ENCODE measurements at places on chromosomes 1 and 21.
A peak's percentile ranks its signal among the peaks of the same experiment; 100 is the strongest.

DNA sequence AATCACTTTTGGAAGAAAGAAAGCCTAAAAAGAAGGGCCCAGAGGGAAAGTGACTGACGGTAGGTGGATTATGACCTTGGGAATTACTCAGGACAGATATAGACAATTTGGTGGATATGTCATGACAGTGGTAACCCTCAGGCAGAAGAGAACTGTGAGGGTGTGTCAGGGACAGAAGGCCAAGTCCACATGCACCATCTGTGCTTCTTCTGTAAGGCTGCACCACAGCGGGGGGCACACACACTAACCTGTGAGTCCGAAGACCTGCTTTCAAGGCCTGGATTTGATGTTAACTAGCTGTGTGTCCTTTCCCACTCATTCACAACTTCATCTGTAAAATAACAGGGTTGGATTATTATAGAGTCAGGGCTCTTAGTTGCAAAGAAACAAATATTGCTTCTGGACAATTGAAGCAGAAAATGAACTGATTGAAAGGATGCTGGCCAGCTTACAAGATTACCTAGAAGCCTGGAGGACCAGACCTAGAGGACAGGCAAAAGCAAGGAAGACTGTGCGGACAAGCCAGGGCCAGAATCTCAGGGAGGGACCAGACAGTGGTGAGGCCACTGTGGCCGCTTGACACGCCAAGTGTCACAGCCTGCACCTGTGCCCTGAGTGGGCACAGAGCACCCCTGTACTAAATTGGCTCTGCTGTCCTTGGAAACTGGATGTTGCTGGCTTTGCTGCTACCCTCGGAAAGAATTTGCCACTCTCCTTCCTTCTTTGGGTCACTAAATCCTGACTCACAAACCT is 34.7 kb upstream of the USP24 start:
- no peak for DNase-seq

DNA sequence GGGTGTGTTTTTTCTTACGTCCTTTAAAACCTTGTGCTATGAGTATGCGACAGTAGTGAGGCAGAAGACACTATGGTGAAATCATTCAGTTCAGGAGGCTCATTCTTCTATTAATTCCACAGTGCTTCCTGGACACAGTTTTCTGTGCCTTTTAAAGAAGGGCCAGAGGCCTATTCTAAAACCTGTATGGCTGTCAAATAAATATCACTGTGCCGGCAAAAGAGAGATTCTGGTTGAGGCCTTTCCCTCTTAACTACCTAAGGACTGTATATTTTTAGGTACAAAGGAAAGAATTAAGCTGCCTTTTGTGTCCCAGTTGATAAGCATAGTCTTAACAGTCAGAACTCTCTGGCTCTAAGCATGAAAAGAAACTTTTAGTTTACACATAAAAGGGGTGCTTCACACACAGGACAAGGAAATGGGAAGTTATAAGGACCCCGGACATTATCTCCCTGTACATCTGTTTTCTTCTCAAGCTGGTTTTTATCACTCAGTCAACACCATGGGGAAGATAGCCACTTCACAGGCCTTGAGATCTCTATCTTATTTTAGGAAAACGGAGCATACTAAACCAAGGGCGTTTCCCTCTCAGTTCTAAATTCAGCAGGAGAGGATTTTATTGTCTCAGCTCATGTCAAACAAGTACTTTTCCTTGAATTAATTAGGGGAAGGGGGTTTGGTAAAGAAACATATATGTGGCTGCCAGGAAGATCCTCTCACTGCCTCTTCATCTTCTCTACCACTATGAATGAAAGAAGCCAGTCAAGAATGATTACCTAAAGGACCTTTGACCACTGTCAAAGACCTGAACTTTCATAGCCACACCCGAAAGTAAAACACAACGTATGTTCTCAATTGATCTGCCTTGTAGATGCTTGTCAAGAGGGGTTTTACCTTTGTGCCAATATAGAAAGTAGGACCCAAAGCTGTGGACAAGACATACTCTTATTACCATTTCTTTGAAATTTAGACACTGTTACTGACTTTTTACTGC is 71.4 kb upstream of the HSPA13 start:
- no peak for DNase-seq

- no peak for DNase-seq
Observed at GRCh38 chr1:11802616-11802972, 3.2 kb downstream of the MTHFR start.

- DNase-seq: no peak
Observed at GRCh38 chr1:70487459-70487815, 76.4 kb downstream of the CTH start.

- DNase-seq: no peak
Observed at GRCh38 chr1:246214708-246215509, 292.2 kb downstream of the SMYD3 start.

GRCh38 chr1:171940368-171940767 is 99.1 kb downstream of the DNM3 start:
- DNase-seq: no peak

DNA sequence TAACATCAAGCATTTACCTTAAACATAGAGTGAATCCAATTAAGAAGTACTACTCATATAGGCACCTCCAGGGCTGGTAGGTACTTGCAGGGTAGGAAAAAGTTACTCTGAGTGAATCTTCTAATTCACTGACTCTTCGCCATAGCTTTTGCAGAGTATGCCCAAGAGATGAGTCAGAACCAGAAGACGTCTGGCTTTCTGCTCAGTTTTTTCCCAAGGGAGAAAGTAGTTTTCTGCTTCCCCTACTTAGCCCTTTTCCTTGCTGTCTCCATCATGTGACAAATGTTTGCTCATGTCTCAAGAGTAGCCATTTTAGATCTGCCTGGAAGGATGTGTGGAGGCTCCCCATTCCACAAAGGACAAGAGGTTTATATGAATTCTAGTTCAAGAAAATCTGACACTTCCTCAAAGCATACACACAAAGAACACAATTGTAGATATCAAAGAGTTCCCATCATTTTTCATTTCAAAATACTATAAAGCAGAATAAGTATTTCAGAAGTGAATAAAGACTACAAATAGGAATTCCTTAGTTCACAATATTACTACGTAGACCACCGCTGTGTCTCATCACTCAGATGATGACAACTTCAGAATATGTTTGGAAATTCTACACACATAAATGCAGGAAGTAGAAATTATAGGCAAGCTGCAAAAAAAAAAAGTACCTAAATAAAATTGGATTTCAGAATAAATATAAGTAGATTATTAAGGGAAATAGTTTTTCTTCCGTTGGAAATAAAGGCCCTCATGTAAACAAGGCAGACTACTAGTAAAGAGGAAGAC is 98.5 kb downstream of the ASH1L start:
- no peak for DNase-seq

GRCh38 chr1:107874221-107874620 is 90.8 kb downstream of the VAV3 start:
- no peak for DNase-seq

- DNase-seq: no peak
Observed at GRCh38 chr1:68819190-68819829, 322.4 kb upstream of the DEPDC1 start.

- no peak for DNase-seq
Observed at GRCh38 chr1:204087893-204088528, 15.1 kb downstream of the SOX13 start.

GRCh38 chr1:83849191-83850061 is 149.5 kb downstream of the TTLL7 start:
- no peak for DNase-seq

DNA sequence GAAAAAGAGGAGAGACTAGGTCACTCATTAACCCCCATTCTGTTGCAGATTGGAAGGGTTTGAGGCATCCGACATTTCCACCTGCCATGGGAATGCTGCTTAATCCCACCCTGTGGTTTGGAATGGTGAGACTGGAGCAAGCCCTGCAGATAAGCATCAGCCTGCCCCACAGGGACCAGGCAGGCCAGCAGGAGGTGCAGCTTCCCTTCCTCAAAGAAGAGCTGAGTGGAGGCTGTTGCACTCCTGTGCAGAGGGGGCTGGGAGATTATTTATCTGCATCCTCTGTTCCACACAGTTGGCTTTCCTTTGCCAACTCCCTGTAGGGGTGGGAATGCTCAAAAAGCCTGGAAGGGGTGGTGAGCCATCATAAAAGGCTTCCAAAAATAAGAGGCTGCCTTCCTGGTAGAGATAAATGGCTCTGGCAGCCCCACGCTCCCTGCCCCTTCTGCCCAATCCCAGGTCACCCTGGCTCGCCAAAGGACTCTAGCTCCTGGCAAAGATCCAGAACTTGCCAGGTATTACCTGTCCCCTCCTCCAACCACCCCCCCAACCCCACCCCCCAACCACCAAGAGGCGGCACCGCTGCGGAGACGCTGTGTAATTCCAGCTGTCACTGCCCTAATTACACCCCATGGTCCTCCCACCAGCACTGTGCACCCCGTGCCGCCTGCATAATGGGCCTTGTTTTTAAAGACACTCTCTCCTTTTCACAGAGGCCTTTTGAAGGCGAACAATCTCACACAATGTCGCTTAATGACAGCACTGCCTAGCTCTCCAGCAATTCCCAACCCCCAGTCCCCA is 83.0 kb upstream of the ZC3H12A start:
- DNase-seq: no peak

DNA sequence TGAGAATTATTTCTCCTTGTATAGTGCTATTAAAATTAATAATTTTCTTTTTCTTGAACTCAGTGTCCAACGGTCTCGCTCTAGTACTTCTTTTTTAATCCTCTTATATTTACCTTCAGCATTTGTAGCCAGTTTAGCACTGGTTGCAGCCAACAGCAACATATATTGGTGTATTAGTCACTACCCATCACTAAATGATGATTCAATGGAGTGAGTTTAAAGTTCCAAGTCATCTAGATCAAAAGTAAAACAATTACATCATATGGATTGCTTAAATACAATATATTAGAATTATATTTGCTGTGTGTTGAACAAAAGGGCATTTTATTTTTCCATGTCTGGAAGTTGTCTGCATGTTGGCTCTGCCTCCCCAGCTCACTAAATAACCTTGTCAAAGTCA is 591.8 kb downstream of the ADGRL2 start:
- no peak for DNase-seq

DNA sequence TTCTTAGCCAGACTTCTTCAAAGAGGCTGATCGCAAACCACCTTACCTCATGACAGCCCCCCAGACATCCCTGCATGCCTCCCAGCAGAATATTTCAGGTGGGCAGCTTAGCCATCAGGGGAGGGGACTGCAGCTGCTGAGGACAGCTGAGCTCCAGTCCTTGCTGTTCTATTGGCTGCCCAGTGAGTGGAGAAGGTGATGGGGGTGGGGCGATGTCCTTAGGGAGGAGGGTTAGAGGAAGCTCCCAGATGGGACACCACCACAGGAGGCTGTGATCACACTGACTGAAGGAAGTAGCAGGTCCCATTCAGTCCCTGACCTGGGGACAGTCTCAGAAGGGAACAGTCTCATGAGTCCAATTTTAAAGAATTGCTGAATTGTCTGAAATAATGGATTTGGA is 38.3 kb downstream of the GJA5 start:
- DNase-seq: no peak

DNA sequence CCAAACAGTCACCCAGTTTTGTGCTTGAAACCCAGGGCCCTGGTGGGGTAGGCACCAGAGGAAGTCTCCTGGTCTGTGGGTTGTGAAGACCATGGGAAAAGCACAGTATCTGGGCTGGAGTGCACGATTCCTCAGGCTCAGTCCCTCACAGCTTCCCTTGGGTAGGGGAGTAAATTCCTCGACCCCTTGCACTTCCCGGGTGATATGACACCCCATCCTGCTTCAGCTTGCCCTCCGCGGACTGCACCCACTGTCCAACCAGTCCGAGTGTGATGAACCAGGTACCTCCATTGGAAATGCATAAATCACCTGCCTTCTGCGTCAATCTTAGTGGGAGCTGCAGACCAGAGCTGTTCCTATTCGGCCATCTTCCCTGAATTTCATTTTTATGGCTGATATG is 133.9 kb upstream of the KCTD3 start:
- DNase-seq: no peak

DNA sequence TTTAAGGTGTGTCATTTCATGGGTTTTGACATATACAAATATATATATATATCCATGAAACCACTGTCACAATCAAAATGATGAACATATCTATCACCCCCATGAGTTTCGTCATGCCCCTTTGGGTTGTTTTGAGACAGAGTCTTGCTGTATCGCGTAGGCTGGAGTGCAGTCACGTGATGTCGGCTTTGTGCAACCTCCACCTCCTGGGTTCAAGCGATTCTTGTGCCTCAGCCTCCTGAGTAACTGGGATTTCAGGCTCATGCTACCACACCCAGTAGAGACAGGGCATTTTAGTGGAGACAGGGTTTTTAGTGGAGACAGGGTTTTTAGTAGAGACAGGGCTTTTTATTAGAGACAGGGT is 8.0 kb downstream of the HJV start:
- no peak for DNase-seq

DNA sequence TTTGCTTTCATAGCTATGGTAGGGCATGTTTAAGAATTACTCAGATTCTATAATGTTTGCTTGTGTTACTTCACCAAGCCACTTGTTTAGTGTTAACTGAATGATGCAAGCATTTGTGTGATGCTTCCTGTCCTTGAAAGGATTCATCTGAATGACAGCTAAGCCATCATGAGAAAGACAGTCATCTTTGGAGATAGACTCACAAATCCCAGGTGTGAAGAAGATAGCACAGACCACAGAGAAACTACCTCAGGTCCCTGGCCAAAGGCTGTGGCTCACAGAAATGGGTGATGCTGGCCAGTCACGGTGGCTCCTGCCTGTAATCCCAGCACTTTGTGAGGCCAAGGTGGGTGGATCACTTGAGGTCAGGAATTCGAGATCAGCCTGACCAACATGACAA is 321.4 kb downstream of the DPYD start:
- no peak for DNase-seq

- DNase-seq: peak; percentile 20
Observed at GRCh38 chr21:45109831-45110492, 35.6 kb downstream of the ADARB1 start.

GRCh38 chr1:171637928-171638576 is 14.4 kb downstream of the MYOC start:
- DNase-seq: no peak

DNA sequence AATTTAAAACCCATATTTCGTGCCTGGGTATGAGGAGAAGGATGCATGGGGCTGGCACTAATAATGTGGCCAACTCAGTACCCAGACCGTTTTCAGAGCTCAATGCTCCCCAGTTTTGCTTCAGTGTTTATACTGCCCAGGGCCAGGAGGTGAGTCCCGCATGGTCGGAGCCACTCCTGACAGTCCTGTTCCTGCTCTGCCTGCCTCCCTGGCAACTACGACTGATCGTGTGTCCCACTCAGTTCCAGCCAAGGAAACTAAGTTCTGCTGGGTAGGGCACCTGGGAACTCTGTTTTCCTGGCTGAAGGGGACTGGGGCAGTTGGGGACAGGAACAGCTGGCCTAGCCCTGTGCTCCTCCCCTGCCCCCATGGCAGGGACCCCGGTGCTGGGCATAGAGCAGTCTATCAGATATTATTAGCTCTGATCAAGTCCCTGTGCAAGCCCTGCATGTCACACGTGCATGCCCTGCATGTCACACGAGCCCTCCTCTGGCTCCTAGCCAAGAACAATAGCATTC is 19.2 kb downstream of the S100A7 start:
- no peak for DNase-seq

All from CD4-positive, alpha-beta T cell treated with Interleukin-2 at 100 ng/mL for 4 hours (primary cell).